Glutamatergic neuron (in vitro differentiated cells): ENCODE measurements at places on chromosomes 12 and 14.

- no peak for DNase-seq
Observed at GRCh38 chr12:29415111-29415510, 34.1 kb upstream of the ERGIC2 start.

GRCh38 chr12:103802586-103802886 is 38.5 kb downstream of the NT5DC3 start:
- DNase-seq = no peak

GRCh38 chr14:69615121-69615495 is 3.7 kb downstream of the SUSD6 start:
- no peak for DNase-seq

- DNase-seq = no peak
Observed at GRCh38 chr14:23005451-23006187, 4.3 kb downstream of the C14orf93 start.

DNA sequence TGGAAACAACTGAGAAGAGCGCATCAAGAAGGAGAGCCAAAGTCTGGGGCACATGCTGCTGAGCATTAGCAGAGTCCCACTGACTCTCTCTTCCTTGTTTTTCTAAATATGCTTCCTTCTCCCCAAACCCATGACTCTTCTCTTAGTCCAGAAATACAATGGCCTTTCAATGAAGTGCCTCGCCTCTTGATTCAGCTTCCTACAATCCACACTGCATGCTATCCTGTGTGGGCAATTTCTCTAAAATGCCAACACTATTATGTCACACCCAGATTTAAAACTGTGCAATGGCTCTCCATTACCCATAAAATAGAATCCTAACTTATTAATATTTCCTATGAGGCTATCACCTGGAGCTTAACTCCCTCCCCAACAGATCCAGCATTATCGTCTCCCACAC is 198.6 kb downstream of the RPAP3 start:
- no peak for DNase-seq

- DNase-seq = no peak
Observed at GRCh38 chr12:22477166-22477893, 67.0 kb downstream of the C2CD5 start.

DNA sequence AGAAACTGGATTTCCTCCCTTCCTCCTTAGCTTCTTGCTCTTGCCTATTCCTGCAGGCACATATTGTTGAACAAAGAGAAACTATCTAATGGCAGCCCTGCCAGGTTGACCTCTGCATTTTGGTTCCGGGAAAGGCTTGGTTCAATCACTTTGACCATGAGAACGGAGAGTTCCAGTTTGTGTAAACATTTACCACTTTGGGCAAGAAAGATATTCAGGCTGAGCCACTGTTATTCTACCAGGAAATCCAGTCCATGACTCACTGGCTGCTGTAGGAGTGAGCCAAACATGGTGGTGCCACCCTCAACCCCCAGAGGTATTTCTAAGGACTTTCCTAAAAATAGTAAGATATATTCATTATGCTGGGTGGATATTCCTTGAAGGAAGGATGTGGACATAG is 242.2 kb upstream of the OR4E1 start:
- DNase-seq = no peak

DNA sequence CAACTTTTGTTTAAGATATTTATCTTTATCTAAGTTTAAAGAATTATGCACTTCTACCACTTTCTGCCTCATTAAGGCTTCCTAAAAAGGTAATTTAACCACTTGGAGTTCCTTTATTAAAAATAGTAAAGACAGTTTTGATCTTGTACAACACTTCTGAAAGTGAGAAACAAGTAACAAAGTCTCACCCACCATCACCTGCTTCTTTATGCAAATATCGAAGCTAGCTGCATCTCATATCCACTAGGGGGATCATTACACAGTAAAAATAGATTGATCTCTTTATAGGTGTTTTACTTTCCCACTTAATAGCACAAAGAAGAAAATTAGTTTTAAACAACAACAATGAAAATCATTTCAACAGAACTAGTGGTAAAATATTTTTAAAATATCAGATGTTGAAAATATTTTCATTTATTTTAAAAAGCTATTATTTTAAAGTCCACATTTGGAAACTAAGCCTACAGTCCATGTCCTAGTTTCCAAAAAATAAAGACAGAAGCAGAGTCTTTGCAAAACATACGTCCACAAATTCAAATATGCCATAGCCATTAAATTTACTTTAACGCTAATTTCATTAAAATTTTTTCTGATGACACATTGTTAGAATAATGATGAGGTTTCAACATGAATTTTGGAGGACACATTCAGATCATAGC is 160.0 kb upstream of the SOX5 start:
- DNase-seq = no peak

DNA sequence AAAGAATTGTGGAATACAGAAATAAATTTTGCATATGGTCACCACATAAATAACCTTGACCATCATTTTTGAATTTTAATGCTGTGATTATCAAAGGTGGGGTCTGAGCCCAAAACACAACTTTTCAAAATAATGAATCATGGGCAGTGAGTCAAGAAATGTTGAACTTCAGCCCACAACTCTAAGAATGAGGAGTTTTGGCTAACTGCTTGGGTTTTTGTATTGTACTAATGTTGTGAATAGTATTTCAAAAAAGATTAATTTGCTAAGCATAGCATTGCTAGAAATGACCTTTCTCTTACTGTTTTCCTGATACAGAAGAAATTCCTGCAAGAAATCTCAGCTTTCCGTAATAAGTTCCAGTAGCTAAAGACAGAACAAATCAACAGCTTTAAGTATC is 24.4 kb upstream of the YARS2 start:
- no peak for DNase-seq

- no peak for DNase-seq
Observed at GRCh38 chr14:105061428-105062047, 3.7 kb downstream of the GPR132 start.

GRCh38 chr14:104856157-104856868 is 8.8 kb upstream of the CEP170B start:
- no peak for DNase-seq

DNA sequence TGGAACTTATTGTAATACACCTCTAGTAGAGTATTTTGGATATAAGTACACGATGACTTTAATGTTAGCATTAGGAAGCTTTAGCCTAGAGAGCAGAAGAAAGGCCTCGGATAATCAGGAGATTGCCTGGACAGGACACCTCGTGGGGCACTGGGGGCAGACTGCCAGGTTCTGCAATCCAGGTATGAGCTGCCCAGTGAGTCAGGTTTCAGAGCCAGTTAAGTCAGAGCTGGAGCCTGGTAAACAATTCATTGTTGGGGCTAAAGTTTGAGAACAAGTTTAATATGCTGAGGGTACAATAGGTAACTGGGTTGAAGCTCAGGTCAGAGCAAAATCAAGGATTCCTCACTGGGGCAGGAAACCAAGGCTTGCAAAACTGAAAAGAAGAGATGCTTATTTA is 107.4 kb downstream of the RERGL start:
- DNase-seq = no peak

DNA sequence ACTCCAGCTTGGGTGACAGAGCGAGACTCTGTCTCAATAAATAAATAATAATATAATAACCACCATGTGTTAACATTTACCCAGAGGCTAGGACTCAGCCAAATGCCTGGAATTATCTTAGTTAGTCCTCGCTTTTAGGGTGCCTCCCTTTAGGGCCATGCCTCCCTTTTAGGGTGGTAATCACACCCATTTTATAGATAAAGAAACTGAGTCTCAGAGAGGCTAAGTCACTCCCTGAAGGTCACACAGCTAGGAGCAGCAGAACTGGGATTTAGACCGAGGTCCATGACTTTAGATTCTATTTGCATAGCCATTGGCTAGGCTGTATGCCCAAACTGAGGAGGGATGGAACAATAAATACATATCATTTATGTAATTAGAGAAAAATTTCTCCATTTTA is 11.4 kb downstream of the TESC start:
- DNase-seq = no peak

DNA sequence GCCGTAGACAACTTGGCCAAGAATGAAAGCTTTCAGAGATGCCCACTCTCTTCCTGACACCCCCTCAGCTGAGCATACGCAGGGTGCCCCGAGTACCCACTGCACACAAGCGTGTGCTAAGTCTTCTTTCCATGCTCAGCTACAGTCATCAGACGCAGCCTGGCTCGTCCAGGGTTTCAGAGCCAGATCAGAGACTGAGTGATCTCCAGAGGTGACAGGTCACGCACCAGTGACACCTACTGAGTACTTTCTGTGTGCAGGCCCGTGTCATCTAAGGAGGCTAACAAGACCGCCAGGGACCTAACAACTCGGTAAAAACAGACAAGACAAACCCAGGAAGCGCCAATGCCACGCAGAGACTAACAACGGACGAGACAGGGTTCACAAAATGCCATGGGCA is 25.1 kb downstream of the STX2 start:
- no peak for DNase-seq

- no peak for DNase-seq
Observed at GRCh38 chr14:103343164-103343879, 9.3 kb downstream of the EIF5 start.

DNA sequence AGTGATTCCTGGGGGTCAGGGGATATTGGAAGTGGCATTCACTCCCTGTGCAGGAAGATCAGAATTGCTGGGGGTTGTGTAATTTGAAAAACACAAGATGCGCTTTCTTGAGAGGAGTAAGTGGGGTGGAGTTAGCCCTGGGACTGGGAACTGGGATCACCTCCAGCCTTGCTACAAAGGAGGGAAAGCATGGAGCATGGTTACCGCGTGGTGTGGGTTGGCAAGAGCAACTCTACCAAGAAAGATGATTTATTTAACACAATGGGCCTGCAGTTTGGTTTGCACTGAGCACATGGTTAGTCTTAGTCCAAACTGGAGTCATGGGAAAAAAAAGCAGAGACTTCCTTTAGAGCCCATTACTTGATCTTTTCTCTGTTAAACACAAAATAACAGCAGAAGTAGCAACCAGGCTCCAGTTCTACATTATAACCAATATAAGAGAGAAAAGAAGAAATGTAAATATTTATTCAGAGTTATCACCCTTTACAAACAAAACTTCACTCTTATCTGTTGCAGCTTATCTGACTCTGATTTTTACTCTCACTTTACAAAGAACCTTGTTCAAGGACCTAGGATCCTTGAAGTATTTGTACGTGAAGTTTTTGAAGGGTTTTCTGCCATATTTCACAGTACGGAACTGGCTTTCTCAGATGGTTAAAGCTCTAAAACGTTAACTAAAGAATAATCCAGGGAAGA is 2.1 kb upstream of the NIN start:
- DNase-seq = no peak

DNA sequence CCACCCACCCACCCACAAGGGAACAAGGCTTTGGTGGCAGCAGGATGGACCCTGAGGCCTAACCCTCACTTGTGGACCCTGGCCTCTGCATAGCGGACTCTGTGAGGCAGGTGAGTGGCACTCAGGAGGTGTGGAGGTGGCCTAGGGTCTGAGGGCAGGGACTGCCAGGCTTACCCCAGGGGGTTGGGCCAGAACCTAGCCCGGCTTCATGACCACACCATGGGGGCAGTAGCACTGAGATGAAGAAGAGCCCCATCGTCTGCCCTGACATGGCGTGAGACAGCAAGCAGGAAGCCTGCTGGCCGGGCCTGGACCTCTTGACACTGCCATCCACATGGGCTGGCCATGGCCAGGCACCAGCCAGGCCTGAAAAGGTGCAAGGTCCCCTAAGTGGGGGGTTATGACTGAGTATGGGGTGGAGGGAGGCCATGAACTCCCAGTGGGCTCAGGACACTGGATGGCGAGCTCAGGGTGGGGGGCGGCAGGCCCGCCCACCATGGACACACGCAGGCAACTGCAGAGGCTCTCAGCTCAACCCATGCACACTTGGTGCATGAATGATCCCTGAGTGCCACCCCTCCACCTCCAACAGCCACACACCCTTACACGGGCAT is 29.3 kb downstream of the JAG2 start:
- no peak for DNase-seq

DNA sequence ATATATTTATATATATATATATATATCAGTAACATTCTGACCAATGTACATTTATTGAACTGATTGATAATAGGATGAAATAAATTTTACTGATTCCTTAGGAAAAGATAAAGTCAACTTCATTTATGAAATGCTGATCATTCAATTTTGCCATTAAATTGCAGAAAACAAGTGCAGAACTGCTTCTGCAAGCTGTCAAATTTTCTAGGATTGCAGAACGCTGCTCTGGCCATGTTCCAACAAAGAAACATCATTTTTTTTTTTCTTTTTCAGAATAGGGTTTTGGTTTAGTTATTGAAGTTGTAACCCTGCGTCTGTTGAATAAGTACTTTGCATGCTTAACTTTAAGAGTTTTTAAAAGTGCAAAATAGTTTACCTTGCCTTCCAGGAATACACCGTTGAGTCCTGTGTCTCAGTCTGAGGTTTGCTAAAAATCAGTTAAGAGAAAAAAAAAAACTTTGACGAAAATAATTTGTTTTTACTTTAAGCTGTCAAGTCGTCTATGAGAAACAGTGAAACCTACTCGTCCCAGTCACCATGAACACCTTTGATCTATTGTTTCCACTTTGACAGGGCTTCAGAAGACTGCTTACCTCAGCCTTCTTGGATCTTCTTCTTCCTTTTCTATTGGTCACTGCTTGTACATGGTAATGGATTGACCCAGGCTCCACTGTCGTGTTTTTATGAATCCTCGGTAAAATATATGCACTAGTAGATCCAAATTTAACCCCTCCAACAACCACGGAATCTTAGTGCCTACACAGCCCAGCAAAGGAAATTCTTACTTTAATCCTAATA is at the start of gene KERA:
Gene KERA (minus strand): TSS at position 657 of the 798 bp plus-strand sequence. CDS start 1,743 bp downstream, outside the sequence.
- no peak for DNase-seq

DNA sequence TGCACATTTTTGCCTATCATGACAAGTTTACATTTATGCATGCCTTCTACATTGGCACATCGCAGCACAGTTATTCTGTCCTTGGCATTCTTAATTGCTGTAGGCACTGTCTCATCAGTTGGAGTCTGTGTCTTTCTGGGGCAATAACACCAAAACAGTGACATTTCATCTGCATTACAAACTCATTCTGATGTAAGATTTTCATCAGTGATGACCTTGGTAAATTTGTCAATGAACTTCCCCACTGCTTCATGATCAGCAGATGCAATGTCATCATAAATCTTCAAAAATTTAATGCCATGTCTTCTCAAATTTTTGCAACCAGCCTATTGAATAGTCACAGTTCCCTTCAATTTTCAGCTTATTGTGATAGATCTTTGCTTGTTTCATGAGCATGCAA is 85.5 kb downstream of the CAPZA3 start:
- DNase-seq = no peak

GRCh38 chr12:67919406-67919805 is 69.8 kb upstream of the IFNG-AS1 start:
- DNase-seq = no peak
